GM23338 (cell line): ENCODE measurements at places on chromosomes 12 and 14.

- no peak overlapping the region for H3K4me3 ChIP-seq
- no peaks in the 10 kb centered on the region for H3K4me1 ChIP-seq
- DNase-seq = no peak
- no peaks in the 10 kb centered on the region for H3K36me3 ChIP-seq
- no peaks in the 10 kb centered on the region for H3K27me3 ChIP-seq
Measured at GRCh38 chr14:100607611-100607956, 20.4 kb upstream of the BEGAIN start.

DNA sequence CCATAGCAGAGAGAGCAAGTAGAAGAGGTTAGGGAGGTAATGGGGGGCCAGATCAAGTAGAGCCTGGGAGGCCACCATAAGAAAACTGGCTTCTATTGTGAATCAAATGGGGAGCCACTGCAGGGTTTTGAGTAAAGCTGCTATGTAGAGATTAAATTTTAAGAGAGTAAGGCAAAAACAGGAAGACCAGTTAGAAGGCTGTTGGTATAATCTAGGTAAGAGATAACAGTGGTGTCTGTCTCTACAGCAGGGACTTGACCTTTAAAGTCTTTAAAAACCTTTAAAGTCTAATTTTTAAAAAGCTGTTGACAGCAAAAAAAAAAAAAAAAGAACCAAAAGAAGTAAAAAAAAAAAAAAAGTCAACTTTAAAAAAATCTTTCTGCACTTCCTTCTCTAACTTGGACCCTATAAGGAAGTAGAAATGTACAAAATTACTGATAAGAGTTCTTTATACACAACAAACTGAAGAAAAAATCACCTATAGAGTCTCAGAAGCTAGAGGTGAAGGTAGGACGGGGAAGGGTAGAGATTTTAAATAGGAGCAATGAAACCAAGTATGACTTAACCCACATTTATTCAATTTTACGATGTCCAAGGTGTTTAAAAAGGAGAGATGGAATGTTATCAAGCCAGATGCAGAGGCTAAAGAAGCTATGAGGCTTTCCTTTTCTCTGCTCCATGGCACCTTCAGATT, 26.1 kb downstream of the SGPP1 start:
- no peak overlapping the region for H3K27ac ChIP-seq
- H3K36me3 ChIP-seq = no peaks in the 10 kb centered on the region
- no peak for DNase-seq

DNA sequence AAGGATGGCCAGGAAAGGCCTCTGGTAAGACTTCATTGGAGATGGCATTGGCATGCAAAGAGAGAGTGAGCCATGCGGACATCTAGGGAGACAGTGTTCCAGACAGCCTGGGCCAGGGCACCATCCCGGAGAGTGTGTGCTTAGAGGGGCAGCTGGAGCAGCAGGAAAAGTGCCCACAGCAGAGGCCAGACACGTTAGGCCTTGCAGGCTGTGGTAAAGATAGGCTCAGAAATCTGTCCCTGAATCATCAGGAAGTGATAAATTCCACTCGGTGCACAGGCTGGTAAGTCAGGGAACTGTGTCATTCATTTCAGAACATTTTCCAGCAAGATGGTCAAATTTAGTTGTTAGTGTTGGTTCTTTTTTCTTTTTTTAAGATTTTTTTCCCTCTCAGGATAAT, 8.8 kb downstream of the GALNT16 start:
- H3K27ac ChIP-seq = no peak overlapping the region
- H3K4me1 ChIP-seq = no peaks in the 10 kb centered on the region
- no peak overlapping the region for H3K4me3 ChIP-seq
- H3K36me3 ChIP-seq = no peaks in the 10 kb centered on the region

- H3K27ac ChIP-seq = no peak overlapping the region
- no peaks in the 10 kb centered on the region for H3K4me1 ChIP-seq
- no peak overlapping the region for H3K4me3 ChIP-seq
- no peaks in the 10 kb centered on the region for H3K36me3 ChIP-seq
Measured at GRCh38 chr14:24058260-24058950, 6.6 kb downstream of the CARMIL3 start.

- H3K27ac ChIP-seq = no peak overlapping the region
- no peak for DNase-seq
- no peaks in the 10 kb centered on the region for H3K36me3 ChIP-seq
- no peaks in the 10 kb centered on the region for H3K4me1 ChIP-seq
- H3K4me3 ChIP-seq = no peak overlapping the region
Measured at GRCh38 chr14:91185721-91186120, 58.8 kb downstream of the GPR68 start.

- H3K27ac ChIP-seq = no peak overlapping the region
- peaks cover 24% of the 10 kb centered on the region for H3K27me3 ChIP-seq
- no peak overlapping the region for H3K4me3 ChIP-seq
- peak; percentile 78 for DNase-seq
- no peaks in the 10 kb centered on the region for H3K36me3 ChIP-seq
Measured at GRCh38 chr12:101204602-101205304, 5.3 kb downstream of the SLC5A8 start.
